ACHN (cell line): ENCODE measurements at places on chromosomes 16 and 17.

GRCh38 chr17:411421-412120, 59.0 kb upstream of the RPH3AL start:
- DNase-seq = peak; percentile 63

DNA sequence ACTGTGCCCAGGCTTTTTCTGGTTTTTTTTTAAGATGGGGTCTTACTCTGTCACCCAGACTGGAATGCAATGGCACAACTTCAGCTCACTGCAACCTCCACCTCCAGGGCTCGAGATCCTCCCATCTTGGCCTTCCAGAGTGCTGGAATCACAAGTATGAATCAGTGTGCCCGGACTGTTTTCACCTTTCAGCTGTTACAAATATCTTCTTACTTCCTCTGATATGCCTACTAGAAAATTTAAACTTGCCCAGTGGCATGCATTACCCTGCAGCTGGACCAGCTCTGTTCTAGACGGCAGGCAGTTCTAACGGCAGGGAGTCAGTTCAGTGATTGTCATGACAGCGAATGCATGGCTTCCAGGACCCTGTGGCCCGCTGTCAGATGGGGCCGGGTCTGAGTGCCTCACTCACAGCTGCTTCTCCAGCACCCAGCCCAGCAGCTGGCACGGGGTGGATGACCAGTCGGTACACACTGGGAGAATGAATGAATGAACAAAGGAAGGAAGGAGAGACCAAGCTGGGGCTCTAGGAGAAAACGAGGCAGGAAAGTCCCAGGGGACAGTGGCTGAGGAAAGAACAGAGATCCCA, 28.0 kb upstream of the LITAF start:
- no peak for DNase-seq

- no peak for DNase-seq
Measured at GRCh38 chr16:2484898-2485508, 10.1 kb downstream of the TBC1D24 start.

DNA sequence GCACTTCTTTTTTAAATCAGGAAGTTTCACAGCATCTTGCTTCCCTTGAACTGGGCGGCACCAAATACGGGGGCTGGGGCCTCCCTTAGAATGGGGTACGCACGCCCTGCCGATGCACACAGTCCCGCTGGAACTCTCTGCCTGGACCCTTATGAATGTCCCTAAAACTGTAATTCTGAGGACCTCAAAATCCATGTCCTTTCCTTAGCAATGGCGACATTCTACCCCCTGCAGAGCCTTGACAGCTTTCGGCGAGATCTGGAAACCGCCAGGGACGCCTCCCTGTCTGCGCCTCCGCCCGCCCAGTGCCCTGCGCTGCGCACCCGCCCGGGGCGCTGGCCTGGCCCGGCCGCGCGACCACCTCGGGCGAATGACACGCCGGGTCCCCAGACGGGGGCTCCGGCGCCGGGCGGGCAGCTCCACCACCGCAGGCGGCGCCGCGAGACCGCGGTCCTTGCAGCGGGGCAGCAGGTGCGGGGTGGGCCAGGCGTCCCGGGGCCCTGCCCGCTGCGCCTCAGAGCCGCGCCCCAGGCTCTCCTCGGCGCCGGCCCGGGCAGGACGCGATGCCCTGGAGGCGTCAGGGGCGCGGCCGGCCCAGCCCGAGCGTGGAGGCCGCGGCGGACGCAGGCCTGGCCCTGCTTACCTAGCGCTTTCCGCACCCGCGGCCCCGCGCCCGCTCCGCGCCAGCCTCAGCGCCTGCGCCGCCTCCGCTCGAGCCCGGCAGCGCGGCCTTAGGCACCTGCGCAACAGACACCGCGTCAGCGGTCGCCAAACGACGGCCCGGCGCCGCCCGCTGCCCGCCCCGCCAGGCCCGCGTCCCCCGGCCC, 548 bp downstream of the HAGH start:
- DNase-seq = peak; percentile 78

GRCh38 chr17:10091046-10091445, 107.4 kb downstream of the GAS7 start:
- DNase-seq = no peak

DNA sequence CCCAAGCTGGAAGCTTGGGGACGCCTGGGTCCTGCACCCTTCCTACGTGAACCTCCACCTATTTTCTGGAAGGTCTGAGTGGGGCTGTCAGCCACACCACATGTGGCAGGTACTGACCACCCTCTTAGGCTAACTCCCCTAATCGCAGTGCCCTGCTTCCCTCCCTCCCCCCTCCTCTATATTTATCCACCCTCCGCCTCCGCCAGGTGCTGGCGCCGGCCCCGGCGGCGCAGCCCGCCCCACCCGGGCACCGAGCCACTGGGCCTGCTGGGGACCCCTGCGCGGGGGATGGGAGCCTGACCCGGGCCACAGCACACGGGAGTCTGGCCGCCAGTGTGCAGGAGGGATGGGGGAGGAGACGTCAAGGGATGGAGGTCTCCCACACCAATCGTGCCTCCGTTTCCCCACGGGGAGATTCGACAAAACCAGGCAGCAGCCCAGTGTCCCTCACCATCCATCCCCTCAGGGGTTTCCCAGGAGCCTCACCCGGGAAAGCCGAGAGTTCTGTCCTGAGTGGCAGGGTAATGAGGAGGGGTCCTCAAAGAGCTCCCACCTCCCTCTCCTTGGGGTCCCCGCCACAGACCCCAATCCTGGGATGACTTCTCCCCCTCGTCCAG, 1.3 kb downstream of the PLEKHH3 start:
- no peak for DNase-seq

GRCh38 chr17:56597495-56597990, 4.0 kb downstream of the NOG start:
- peak; percentile 67 for DNase-seq

DNA sequence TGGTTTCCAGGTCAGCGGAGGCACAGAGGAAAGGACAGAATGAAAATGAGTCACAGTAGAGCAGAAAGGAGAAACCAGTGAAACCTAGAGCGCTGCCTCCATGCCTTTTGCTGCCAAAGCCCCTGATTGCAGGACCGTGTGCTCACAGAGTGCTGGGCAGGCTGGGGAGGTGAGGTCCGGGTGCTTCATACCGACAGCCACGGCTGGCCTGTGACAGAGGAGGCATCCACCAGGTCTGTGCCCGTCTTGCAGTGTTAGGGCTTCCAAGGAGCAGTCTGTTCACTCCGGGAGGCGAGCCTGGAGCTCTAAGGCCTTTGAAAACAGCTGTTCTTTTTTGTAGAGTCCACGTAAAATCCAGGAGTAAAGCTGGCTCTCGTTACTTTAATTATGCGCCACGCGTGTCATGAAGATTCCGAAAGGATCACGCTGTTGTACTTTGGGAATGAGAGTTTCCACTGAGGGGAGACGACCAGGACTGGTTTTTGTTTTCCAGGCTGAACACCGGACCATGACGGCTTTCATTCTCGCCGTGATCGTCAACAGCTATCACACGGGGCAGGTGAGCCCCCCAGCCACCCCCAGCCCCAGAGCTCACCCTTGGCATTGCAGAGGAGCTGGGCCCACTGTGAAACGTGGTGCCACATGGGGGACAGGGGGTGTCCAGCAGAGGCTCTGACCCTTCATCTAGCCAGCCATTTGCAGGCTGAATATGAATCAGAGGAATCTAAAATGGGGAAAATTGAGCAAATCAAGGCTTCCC, 108.5 kb upstream of the CHMP6 start:
- DNase-seq = no peak

DNA sequence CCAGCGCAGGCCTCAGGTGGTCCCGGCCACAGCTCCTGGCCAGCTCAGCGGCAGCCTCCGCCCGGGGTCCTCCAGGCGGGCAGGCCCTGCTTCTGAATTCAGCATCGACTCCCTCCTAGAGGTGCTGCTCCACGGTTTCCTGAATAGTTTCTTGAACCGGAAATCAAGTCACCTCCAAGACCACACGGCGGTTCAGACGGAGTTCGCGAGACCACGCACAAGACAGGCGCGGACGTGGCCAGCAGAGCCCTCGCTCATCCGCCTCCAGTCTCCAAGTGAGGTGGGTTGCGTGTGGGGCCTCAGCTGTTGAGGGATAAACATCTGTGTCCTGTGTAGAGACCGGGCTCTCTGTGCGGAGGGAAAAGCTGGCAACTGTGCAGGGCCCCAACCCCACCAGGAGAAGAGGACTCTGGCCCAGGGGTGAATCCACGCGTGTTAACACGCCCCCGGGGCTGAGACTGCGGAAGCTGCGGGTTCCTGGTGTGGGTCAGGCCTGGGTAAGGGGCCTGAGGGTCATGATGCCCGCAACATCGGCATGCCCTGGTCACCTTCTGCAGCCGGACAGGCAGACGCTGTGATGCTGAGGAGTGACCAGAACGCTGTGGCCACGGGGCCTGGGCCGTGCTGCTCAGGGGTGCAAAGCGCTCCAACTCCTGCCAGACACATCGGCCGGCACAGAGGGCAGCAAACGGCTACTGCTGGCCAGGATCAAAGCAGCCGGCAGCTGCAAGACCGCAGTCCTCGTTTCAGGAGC, 55.0 kb upstream of the METRNL start:
- DNase-seq = no peak

DNA sequence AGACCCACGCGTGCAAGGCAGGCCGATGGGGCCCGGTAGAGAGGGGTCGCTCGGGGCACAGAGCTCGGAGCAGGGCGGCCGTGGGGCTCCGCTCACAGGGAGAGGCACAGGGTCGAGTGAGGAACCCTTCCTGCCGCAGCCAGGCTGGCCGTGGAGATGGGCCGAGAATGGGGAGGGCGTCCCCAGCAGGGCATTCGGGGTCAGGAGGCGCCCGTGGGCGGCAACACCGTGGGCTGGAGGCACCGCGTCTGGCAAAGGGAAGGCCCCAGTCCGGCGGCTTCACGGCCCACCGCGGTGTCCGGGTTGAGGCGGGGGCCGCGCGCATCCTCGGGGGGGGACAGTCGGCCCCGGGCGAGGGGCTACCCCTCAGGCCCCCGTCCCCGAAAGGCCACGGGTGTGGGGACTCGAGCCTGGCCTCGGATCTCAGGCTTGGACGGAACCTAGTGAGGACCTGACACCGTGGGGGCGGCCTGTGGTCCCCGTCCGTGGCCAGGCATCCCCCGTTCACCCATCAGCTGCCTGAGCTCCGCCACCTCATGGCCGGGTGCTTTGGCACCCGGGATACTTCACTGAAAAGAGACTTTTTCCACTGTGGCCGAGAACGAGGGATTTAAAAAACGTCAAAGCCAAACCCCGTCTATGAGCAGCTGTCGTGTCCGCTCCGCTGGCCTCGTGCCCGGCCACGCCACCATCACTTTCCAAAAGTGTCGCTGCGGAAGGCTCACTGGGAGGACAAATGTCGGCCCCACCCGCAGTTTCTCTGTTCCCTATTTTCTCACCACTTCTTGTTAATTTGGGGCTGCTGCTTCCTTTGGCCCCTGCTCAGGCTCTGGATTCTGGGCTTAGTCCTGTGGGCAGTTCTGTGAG, 73.6 kb downstream of the METRNL start:
- DNase-seq = no peak

- DNase-seq = peak; percentile 45
Measured at GRCh38 chr16:1057252-1057932, 15.2 kb upstream of the SSTR5 start.

GRCh38 chr17:34255381-34255732, 272 bp downstream of the CCL2 start:
- DNase-seq = no peak

- DNase-seq = no peak
Measured at GRCh38 chr16:68369697-68370580, 59.1 kb downstream of the PRMT7 start.

- no peak for DNase-seq
Measured at GRCh38 chr17:54029986-54030385, 207.3 kb downstream of the KIF2B start.

GRCh38 chr16:86906623-86907022, 328.3 kb downstream of the FOXL1 start:
- DNase-seq = no peak
